NCI-H1417 treated with DMSO at 0.1 percent for 48 hours (cell line): ENCODE measurements at places on chromosomes 7 and 10.

GRCh38 chr10:44435196-44435595 is 50.3 kb upstream of the CXCL12 start:
- DNase-seq, result no peak

- no peak for DNase-seq
Observed at GRCh38 chr10:3350617-3351258, 178.2 kb upstream of the PITRM1 start.

GRCh38 chr10:1526436-1527055 is 210.8 kb downstream of the ADARB2 start:
- DNase-seq, result no peak

GRCh38 chr10:7093368-7093767 is 317.5 kb downstream of the SFMBT2 start:
- DNase-seq, result no peak

DNA sequence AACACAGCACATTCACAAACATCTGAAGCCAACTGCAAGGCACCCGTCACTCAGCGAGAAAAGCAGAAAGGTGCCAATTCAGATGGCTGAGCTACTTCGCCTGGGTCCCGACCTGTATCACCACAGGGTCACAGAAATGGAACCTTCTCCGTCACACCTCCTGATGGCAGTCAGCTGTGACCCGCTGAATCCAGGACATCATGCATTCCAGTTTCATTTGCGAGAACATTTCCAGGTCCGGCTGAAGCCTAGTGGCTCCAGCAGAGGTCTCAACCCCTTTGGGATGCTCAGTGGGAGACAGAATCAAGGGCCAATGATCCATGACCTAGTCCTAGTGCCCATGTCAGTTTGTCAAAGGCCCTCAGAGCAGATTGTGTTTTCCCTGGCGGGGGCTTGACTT is 193.6 kb upstream of the KLF14 start:
- no peak for DNase-seq

DNA sequence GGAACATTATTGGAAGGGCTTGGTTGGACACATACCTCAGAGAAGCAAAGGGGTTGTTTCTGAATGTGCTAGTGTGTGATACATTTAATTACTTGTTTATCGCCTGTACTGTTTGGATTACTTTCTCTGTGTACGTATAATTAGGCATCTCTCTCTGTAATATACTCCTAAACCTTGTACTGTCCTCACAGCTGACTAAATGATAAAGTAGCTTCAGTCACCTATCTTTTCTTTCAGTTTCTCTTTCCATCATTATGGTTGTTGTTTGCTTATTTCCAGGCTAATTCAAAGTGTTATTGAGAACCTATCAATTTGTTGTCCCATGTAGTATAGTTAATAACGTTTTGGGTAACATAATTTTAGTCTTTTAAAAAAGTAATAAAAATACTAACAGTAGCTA is 34.0 kb downstream of the MXI1 start:
- DNase-seq, result no peak

DNA sequence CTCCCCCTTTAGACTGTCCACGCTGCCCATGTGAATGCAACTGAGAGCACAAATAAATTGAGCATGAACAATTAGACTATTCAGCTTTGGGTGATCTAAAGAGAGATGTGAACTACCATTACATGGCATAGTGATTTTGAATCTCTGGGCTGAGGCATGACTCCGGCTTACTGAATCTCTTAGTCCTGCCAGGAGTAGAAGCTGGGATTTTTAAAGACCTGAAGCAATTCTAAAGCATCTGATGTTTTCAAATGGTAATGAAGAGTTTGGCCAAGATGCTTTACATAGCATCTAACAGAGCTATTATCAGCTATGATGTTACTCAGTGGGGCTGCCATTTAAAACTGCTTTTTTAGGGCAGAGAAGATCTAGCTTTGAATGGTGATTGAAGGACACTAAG is 1059.1 kb downstream of the SORCS3 start:
- no peak for DNase-seq

DNA sequence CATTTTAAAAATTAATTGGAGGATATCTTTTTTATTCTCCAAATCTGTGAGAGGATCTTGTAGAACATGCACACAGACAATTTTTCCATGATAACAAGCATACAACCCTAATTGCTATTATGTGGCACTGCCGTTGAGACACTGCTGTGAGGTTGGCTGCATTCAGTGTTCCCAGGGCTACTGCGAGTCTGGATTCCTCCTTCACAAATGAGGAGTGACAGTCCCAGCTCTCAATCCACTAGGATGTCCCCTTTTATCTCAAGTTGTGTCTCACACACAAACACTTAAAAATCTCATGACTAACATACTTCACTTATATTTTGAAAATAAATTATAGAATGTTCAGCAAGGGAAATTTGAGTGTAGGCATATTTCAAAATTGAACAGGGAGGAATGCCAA is 14.1 kb downstream of the NEUROD6 start:
- DNase-seq, result no peak

DNA sequence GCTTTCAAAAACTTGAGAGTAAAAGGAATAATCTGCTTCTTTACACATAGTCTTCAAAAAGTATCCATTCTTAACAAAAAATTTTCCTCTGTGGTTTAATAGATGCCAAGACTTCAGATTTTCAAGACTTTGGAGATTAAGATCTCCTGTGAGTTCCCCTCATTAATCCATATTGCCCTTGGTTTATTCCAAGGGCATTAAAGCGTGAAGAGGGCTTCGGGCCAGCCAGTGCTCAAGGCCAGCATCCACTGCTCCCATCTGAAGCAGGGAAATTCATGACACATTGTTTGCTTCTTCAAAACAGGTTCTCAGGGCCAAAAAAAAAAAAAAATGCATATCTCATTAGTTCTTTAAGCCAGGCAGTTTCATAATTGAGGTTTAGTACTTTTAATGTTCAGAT is 137.3 kb upstream of the RHOBTB1 start:
- DNase-seq, result no peak

- DNase-seq, result no peak
Observed at GRCh38 chr7:22765609-22766008, 38.6 kb downstream of the IL6 start.

DNA sequence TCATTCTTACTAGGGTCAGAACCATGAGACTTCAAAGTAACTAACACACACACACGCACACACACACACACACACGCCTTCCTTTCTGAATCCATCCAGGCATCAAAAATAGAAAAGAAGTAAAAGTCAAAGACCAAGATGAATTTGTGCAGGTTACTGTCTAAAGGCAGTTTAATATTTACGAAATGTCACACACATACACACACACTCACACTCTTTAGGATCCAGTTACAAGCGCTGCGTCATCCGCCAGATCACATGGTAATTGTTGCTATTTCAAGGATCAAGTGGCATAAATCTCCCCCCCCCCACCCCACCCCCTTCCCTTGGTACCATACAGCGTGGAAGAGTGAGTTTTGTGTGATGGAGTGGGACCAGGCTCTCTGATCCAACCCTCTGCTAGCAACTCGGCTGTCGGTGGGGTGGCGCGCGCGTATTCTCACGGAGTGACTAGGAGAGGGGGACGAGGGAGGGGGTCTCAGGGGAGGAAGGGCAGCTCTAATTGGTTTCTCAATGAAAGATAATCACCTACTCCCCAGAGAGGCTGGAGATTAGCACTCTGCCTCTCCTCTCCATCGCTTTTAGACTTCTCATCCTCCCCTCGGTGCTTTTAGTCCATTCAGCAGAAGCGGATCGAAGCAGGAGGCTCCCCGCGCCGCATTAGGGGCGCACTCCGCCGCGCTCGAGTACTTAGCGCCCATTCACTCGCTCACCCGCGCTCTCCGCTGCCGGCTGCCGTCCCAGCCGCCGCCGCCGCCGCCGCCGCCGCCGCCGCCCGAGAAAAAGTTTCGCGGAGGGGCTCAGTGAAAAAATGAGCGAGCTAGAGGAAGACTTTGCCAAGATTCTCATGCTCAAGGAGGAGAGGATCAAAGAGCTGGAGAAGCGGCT is 83.5 kb upstream of the PRKG1 start:
- DNase-seq, result no peak

GRCh38 chr10:90227217-90227656 is 525.8 kb downstream of the KIF20B start:
- DNase-seq, result no peak

GRCh38 chr7:116399819-116400218 is 99.7 kb upstream of the CAV2 start:
- no peak for DNase-seq

GRCh38 chr7:155584763-155585531 is 38.6 kb upstream of the CNPY1 start:
- no peak for DNase-seq

DNA sequence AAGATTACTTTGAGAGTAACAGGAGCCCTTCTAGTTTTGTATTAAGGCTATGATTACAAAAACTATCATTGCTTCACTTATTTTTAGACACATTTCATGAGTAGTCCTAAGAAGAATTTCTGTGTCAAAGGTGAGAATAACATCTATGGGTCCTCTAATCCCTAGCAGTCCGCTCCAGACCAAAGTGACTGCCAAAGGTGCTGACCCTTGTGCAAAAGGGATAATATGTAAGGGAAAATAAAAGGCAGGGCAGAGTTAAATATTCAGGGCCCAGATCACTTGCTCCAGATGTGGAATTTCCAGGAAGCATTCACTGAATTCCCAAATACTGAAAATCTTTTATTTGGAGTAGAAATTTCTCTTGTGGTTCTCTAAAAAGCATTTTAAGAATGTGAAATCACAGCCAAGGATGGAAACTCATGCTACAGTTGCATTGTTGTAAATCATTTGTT is 29.3 kb downstream of the RHOBTB1 start:
- no peak for DNase-seq

- DNase-seq, result no peak
Observed at GRCh38 chr10:114195079-114195478, 15.9 kb downstream of the TDRD1 start.

DNA sequence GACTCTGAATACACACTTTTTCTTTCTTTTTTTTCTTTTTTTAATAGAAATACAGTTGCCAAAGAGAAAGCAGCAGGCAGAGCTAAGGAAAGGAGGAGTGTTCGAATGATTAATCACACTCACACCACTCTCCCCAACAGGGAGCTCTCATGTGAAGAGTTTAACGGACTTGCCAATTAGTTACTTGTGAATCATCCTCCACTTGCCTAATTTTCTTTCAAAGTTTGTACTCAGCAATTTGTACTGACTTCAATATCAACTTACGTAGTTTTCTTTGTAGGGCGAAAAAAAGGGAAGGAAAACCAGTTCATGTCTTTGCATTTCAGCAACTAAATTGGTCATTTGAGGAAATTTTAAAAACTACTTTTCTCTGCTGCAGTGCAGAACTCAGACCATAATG is 109.2 kb downstream of the PIP4K2A start:
- DNase-seq, result no peak

DNA sequence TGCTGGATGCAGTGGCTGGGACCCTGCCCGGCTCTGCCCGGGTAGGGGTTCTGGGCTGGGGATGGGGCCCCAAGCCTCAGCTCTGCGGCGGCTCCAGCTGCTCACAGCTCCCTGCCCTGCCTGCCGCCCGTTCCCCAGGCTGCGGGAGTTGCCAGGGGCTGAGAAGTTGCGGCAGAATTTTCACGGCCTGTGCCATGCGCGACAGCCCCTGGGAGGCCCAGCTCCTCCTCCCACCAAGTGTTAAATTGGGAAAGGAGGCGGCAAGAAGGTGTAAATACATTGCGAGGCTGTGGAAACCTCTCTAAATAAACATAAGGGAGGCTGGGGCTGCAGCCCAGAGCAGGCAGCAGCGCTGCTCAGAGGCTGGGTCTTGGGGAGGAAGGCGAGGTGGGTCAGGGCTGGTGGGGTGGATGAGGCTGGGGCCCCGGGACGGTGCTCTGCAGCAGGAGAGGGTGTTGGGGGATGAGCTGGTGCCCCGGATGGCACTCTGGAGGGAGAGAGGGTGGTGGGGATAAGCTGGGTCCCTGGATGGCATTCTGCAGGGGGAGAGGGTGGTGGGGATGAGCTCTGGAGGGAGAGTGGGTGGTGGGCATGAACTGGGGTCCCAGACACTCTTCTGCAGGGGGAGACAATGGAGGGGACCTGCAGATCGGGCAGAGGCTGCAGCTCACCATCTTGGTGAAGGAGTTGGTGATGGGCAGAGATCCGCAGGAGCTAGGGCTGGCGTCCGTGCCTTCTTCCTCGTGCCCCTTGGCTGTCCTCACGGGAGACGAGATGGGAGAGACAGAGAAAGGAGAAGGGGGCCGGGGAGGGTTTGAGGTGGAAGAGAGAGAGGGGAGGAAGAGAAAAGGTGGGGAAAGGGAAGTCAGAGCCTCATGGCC is 85.5 kb upstream of the GNA12 start:
- DNase-seq, result no peak

GRCh38 chr10:131629026-131629770 is 271.6 kb upstream of the PPP2R2D start:
- no peak for DNase-seq

DNA sequence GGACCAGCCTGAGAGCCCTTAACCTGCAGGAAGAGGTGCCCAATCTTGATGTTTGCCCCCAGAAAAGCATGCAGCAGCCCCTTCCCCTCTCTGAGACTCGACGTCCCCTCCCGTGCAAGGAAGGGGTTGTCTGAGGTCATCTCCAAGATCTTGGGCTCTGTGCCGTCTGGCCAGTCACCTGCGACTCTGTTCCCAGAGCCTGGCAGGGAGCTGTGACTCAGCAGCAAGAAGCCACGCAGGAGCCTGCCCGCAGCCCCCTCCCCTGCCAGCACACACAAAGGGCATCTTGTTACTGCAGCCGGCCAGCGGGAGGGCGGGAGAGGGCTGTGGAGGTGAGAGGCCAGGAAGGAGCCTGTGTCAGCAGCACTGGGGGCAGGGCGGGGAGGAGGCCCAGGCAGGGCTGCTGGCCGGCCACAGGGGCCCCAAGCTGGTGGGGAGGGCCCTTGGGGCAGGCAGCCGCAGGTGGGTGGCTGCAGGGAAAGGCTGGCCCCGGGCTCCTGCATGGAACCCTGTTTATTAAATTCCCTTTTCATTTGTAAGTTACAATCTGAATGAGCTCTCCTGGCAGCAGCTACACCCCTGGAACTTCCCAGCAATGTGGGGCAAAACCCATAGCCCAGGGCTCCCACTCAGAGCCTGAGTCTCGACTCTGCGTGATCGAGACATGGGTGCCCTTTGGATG is 103.7 kb upstream of the ZMIZ1 start:
- peak; percentile 17 for DNase-seq
